ENCODE measurements at places on chromosomes 1 and 21.

DNA sequence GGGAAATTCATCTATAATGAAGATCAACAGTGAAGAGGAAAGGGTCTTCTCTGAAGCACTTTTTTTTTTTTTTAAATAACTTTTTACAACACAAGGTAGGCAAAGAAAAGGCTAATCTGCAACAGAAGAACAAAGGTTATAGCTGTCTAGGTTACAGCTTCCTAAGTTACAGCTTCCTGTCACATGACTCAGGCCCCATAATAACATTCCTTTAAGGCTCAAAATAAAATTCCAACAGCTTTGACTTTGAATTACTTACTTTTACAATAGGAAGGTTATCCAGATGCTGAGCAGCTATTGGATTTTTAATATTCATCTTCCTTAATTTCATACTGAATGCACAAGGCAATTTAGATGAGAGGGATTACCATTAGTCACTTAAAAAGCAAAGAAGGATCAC, 40.4 kb upstream of the TMEM61 start:
- DNase-seq = no peak

- no peak for DNase-seq
These were observed 11.7 kb downstream of the SYDE2 start for GRCh38 chr1:85189120-85189519.

DNA sequence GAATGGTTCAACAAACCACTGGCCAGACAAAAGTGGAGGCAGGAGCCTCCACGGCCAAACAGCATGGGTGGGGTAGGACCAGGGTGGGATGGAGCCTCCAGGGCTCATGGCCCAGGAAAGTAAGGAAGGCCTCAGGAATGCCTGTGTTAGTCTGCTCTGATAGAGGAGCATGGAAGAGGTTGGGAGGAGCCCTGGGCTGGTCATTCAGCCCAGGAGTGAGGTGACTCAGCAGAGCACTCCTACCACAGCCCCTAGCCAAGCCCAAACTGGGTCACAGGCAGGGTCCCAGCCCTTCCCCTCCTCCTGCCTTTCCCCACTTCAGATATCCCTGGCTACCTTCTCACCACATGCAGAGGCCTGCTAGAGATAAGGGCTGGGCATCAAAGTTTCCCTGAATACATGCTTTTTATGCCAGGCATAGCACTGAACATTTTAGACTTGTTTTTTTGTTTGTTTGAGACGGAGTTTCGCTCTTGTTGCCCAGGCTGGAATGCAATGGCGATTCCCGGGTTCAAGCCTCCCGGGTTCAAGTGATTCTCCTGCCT, 3.1 kb upstream of the SHISA4 start:
- no peak for DNase-seq

- no peak for DNase-seq
These were observed 210.1 kb upstream of the PTGFR start for GRCh38 chr1:78280626-78281025.

DNA sequence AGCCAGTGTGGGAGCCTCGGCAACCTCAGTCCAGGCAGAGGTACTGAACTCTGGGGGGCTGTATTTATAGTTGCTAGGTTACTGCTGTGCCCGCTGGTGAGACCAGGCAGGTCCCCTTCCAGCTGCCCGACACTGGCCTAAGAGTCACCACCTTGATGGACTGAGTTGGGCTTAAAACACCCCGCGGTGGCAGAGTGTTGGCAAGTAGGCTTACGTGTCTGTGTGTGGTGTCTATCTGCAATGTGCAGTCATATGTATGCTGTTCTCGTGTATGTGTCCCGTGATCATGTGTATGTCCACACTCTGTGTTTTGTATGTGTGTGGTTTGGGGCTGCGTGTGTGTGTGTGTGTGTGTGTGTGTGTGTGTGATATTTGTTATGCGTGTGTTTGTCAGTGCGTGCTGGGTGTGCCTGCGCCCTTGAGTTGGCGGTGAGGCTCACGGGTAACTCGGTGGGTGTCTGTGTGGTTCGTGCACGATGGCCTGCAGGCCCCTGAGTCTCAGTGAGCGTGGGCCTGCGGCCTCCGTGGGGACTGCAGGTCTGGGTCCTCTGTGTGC, 65.5 kb downstream of the MEF2D start:
- no peak for DNase-seq

DNA sequence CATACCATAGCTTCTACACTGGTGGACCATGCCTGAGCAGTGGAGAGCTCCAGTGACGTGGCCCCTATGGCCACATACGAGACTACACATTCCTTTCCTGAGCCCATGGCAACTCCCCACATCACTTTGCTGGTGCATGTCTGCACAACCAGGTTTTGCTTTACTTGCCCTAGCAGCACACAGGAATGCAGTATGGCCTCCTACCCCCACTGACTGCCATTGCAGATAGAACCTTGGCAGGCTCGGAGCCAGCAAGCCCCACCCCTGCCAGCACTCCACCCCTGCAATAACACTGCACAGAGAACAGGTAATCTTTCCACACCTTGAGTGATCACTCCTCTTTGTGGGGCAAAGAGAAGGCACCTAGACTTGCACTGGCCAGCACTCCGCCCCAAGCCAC, 531.9 kb upstream of the CAMK1G start:
- DNase-seq = no peak

- DNase-seq = no peak
These were observed 1.4 kb downstream of the MOV10 start for GRCh38 chr1:112675728-112676381.

GRCh38 chr1:44636688-44637598, 37.3 kb downstream of the TMEM53 start:
- DNase-seq = no peak

- no peak for DNase-seq
These were observed 127.8 kb downstream of the NRDC start for GRCh38 chr1:51750729-51751128.

GRCh38 chr1:220092694-220093093, 1.2 kb upstream of the IARS2 start:
- no peak for DNase-seq

GRCh38 chr1:67078291-67078690, 24.3 kb upstream of the SLC35D1 start:
- DNase-seq = no peak

DNA sequence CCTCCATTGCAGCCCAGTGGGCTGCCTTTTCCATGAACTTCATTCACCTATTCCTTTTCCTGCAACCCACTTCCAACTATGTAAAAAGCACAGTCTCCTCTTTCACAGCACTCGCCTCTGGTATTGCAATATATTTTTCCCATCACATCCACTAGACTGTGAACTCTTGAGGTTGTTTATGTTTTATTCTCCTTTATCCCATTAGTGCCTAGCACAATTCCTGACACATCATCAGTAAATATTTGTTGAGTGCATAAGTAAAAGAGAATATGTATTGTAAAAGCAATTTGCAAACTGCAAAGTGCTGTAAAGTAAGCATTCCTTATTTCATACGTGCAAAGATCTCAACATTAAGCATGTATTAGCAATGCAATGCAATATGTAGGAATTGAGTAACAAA, 27.9 kb upstream of the NRIP1 start:
- no peak for DNase-seq

- DNase-seq = no peak
These were observed 332.9 kb downstream of the SRGAP2C start for GRCh38 chr1:121517586-121518230.

- no peak for DNase-seq
These were observed 319.2 kb upstream of the RUNX1 start for GRCh38 chr21:35368326-35368725.

DNA sequence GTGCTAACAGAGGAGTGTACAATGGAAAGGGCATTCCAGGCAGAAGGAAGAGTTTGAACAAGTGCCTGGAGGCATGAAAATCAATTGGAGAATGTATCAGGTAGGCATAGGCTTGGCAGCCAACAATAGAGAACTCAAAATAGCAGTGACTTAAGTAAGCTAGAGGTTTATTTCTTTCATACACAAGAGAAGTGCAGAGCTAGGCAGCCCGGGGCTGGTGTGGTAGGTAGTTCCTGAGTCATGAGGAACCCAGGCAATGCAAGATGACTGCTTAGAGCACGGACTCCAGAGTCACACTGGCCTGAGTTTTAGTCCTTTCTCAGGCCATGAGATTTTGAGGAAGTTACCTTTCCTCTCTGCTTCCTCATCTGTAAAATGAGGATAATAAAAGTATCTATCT, 74.8 kb upstream of the LRRN2 start:
- no peak for DNase-seq

- DNase-seq = peak; percentile 10
These were observed 1.8 kb downstream of the DISC1 start for GRCh38 chr1:231628207-231628876.

DNA sequence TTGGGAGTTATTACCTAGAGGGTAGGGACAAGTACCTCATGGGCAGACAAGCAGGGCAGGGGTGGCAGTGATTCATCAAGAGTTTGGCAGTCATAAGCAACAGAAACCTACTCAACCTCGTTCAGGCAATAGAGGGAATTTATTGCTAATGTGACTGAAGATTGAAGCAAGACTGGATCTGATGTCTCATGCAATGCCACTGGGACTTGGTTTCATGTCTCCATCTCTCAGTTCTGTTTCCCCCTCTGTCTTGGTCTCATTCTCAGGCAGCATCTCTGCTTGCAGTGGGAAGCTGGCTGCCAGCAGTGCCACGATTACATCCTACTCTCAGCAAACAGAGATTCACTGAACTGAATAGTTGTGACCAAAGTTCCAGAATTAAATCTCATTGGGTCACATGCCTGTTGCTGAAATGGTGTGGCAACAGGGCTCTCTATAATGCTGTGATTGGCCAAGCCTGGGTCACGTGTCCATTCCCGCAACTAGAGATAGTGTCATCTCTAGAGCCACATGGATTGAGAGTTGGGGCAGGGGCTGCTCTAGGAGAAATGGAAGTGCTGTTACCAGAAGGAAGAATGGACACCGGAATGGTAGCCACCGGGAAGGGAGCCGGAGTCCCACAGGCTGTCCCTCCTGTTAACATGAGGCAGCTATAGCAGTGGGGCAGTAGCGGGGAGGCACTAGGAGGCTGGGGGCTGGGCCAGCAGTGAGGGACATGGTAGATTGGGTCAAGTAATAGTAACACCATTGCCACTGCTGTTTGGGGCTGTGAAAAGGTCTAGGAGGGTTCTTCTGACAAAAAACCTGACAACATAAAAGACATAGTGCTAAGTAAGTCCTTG, 3.9 kb upstream of the CDC42 start:
- DNase-seq = no peak

DNA sequence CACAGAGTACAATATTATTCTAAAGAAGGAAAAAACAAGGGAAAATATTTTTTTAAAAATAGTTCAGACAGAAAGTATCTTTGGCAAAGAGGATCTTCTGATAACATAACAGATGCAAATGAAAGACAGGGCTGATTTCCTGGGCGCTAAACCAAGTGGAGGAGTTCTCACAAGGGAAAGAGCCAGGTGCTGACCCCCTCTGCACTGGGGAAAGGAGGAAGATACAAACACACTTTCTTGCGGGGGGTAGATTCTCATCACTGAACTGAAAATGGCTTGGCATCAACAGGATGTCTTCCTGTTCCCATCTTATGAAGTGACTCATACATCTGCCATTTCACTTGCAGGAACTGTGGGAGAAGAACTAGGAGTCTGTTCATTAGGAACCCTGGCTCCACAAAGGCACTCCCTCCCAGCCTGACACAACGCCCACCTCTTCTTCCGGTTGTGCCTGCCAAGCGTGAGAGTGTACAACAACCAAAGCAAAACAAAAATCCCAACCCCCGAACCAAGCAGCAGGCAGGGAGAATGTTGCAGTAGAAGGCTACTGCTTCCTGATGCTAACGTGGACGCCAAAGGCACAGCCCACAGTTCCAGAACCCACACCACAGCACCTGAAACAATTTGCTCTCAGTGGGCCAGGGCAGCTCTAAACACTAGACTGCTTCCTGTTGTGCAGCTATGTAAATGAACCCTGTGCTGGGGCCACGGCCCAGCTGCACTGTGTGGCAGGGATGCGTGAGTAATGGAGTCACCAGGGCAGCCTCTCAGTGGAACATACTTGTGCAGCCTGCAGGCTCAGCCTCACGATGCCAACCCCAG, 51.0 kb downstream of the GADD45A start:
- no peak for DNase-seq

DNA sequence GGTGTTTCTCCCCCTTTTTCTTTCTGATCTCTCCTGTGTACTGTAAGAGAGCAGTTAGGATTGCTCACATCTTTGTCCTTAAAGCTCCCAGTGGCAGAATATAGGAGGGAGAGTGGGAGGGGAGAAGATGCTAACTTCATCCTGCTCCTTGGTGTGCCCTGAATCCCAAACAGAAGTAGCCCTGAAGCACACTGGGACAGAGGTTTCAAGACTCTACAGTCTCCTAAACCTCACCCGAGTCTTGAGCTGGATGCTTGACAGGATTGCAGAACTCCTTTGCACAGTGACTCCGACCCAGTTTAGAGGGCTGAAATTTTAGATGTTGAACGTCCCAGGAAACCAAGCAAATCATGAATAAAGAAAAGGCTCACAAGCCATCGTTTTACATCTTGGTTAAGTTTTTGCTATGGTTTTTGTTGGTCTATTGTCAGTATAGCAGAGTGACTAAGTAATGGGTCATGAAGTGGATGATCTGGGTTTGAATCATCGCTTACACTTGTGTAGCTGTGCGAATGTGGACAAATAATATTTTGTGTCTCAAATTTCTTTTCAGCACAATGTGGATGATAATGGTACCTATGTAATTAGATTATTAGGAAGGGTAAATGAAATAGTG, 37.5 kb downstream of the XCL2 start:
- DNase-seq = no peak

DNA sequence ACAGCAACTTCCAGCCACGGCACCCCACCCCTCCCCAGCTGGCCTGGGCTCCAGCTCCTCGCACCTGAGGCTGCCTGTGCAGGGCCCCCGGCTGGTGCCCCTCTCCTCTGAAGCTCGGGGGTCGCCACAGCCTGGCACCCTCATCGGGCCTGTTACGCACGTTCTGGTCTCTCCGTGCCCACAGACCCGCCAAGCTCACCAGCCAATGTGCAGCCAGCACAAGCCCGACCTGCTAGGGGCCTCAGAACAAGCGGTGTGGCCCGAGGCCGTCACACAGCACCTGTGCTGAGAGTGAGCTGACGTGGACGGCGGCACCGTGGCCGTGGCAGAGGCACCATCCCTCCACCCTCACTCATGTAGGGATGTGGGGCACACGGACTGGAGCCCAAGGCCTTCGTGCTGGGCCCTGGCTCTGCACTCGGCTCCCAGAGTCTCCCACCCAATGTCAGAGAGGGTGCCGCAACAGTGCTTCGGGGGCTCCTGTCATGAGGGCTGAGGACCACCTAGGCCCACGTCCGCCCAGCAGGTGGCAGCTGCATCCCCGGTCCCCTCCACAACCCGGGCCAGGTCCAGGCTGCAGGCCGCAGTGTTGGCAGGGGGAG, 4.4 kb upstream of the SAMD11 start:
- no peak for DNase-seq

GRCh38 chr1:99003581-99004253, 944 bp downstream of the PLPPR5 start:
- no peak for DNase-seq

DNA sequence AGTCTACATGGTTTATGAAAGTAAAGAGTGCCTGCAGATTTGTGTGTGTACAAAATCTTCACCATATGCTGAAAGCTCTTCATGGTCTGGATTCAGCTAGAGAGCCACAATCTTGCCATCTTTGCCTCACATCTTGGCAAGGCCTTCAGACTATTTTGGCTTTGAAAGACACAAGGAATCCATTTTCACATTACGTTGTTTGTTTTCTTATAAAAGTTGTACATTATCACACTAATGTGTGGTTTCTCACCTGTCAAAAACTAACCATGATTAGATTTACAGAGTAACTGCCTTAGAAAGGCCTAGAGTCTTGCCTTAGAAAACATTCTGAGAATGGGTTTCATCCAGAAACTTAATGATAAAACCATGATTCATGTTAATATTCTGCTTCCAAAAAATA, 494.6 kb downstream of the NEGR1 start:
- DNase-seq = no peak

GRCh38 chr1:10529765-10530164, 55.0 kb downstream of the PEX14 start:
- no peak for DNase-seq

All from activated naive CD4-positive, alpha-beta T cell (primary cell).